ENCODE measurements at places on chromosomes 1 and 21.

DNA sequence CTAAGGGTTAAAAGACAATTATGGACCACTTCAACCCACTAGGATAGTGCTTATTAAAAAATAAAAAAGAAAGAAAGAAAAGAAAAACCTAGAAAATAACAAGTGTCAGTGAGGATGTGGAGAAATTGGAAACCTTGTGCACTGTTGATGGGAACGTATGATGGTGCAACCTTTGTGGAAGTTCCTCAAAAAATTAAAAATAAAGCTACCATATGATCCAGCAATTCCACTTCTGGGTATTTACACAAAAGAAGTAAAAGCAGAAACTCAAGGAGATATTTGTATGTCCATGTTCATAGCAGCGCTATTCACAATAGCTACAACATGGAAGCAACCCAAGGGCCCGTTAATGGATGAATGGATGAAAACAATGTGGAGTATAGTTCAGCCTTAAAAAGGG lies 115.2 kb upstream of the ATP1A1 start:
- no peak for DNase-seq

DNA sequence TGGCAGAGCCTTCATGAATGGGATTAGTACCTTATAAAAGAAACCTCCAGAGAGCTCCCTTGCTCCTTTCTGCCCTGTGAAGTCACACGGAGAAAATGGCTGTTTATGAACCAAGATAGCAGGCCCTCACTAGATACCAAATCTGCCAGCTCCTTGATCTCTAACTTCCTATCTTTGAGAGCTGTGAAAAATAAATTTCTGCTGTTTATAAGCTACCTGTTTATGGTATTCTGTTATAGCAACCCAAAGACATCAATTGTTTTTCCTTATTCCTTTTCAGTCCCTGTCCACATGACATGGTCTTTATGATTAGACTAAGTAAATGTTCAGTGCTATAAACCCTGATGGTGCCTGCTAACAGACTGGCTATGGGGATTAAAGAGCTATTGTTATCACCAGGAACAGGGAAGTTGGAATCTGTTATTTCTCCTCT lies 9.7 kb upstream of the STIL start:
- no peak for DNase-seq

DNA sequence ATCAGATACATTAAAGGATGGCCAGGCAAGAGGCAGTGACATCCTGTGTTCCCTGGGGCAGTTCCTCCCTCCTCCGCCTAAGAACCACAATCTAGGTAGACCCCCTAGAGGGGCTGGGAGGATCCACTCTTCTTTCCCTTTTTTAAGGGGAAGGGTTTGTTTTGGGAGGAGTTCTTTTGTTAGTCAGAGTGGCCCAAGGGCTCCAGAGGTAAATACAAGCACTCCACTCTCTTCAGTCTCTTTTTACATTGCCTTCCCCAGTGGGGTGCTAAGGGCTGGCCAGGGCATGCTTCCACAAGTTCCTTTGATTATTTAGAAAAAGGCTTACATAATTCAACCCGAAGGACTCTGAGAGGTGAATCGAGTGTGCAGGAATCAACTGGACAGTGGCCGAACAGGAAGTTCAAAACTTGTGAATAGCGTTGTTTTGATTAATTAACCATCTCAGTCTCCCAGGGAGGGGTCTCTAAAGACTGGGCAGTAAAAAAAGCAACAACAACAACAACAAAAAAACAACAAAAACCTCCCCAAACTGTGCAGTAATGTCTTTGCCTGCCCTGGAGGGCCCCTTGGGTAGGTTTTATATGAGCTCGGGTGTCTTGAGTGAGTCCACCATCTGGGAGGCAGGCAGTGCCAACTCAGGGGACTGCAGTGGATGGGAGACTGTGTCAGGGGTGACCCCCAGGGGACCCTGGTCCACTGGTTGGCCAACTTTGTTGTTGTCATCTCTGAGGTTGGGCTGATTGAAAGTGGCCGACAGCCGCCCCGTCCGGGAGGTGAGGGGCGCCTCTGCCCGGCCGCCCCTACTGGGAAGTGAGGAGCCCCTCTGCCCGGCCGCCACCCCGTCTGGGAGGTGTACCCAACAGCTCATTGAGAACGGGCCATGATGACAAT lies 33.2 kb upstream of the ENO1 start:
- peak; percentile 52 for DNase-seq

DNA sequence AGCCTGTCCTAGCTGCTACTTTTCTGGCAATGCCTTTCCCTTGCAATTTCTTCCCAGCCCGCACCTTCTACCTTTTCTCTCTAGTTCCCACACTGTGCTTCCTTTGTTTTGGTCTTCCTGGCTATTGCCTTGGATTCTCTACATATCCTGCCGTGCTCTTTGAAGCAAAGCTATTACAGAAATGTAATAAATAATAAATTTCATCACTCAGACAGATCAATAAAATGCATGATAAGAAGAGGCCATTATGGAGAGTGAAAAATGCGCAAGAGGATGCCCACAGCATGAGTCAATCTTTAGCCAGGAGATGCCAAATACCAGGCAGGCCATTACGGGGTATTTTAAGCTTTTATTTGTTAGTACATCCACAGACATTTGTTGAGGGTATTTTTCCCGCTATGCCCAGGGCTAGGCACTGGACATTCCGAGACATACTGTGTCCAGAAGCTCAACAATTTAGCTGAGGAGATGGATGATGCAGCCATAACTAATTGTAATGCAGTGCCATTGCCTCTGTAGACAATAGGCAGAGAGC lies 163.6 kb downstream of the ST6GALNAC3 start:
- no peak for DNase-seq

DNA sequence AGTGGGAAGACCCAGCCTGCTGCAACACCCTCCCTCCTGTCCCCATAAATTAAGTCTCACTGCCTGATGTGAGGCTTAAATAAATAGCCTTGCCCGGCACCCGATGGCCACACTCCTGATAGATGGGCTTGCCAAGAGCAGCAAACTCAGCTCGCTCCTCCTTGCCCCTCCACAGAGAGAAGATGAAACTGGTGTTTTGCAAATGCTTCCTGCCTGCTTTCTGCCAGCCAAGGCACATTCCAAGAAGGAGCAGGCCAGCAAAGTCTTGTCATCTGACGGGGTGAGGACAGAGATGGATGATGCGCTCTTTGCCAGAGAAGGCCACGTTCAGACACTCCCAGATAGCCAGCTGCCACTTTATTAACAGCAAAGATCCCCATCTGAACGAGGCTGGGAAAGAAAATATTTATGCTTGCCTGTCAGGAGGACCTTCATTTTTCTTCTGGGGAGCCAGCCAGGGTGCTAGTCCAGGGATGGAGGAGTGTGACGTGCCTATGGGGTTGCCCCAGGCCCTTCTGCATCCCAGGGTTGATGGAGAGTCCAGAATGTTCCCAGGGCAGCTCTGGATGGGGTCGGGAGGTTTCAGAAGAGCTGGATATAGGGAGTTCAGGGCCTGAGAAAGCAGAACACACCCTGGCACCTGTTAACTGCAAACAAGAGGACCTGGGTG lies 265.4 kb downstream of the FOXD2 start:
- DNase-seq: no peak

- no peak for DNase-seq
These were observed 3.5 kb downstream of the GAS5 start for GRCh38 chr1:173864179-173864867.

DNA sequence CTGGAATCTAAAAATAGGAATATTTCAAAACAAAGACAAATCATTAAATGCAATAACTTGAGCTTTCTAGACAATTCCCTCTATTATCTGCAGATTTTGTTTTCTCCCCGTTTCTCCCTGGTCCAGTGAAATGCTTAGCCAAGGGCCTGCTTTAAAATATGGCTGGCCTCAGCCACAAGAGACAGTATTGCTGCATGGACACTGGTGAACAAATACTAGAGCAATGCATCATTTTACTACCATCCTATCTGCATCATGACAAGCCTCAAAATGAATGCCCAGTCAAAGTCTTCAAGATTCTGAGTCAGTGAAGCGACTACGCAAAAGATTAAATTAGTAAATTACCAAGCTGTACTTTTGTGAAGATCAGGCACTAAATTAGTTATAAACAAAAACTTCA lies 80.5 kb downstream of the ENAH start:
- DNase-seq: no peak

GRCh38 chr1:53895421-53895820 lies 1.4 kb downstream of the DIO1 start:
- no peak for DNase-seq

DNA sequence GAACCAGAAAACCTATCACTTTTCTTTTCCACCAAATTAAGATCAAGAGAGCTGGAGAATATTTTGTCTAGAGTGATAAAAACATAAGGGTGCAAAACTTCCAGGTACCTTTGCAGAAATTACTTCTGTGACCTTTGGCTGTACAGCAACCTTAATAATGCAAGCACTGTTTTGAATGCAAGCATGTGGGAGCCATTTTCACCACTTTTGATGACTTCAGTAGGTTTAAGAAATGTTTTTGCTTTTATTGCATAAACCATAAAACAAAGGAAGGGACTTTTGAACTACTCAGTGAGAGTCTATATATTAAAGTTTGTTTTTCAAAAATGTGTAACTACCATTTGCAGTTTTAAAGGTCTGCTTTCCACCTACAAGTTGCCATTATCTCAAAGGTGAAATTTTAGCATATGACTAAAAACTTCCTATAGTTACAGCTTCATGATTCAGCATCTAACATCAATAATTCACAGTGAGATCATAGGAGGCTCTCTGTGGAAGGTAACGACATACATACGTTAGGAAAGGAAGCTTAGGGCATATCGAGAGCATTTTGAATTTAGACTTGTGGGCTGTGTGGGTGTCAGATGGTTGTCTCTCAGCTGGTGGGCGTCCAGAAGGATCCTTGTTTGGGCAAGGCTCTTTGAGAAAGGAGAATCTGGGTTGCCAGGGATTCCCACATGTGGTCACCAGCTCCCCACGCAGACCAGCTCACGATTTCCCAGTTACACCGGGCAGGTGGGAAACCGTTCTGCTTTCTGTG lies 1.1 kb upstream of the GADD45A start:
- DNase-seq: peak; percentile 20

DNA sequence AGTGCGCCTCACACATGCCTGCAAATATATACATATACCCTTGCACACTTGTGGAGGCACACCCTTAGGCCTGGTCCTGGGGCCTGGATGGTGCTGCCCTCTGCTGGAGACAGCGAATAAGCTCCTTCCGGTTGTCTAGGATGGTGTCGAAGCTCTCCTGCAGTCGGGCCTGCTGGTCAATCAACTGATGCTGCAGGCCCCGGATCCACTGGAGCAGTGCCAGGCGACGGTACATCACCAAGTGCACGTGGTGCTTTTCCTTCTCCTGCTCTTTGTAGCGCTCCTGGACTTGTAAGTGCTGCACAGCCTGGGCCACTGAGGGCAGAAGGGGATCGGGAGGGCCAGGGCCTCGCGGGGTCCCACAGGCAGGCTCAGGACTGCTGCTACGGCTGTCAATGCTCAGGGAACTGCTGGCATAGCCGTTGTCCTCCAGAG lies 3.1 kb downstream of the C1orf216 start:
- DNase-seq: peak; percentile 70

GRCh38 chr1:158830904-158831507 lies at the start of gene MNDA:
Gene MNDA (plus strand): TSS chr1:158831351. CDS start chr1:158842154, 10,803 bp downstream.
- no peak for DNase-seq

DNA sequence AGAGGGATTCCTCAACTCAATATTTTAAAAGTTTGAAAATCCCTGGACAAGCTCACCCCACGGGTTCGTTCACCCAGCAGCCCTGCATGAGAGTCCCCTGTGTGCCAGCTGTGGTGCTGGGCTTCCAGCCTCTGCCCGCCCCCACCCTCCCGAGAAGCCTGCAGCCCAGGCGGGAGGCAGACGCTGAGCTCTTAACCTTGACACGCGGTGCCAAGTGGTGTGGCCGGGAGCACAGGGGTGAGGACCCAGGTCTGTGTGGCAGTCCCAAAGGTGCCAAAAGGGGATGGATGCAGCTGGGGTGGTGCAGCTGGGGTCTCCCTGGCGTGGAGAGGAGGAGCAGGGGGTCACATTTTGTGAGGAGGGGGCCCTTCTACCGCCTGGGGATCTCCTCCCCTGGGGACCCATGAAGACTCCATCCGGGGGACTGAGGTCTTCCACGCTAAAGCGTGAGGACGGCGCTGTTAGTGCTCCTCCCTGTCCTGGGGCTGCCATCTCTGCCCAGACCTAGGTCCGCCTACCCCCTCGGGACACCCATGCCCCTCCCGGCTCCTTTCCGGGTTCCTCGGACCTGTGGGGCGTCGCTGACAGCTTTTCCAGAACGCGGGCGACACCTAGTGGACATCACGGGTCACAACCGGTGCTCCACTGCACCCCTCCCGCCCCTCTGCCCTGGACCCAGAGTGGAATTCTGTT lies 12.9 kb downstream of the PLA2G2F start:
- DNase-seq: peak; percentile 82

DNA sequence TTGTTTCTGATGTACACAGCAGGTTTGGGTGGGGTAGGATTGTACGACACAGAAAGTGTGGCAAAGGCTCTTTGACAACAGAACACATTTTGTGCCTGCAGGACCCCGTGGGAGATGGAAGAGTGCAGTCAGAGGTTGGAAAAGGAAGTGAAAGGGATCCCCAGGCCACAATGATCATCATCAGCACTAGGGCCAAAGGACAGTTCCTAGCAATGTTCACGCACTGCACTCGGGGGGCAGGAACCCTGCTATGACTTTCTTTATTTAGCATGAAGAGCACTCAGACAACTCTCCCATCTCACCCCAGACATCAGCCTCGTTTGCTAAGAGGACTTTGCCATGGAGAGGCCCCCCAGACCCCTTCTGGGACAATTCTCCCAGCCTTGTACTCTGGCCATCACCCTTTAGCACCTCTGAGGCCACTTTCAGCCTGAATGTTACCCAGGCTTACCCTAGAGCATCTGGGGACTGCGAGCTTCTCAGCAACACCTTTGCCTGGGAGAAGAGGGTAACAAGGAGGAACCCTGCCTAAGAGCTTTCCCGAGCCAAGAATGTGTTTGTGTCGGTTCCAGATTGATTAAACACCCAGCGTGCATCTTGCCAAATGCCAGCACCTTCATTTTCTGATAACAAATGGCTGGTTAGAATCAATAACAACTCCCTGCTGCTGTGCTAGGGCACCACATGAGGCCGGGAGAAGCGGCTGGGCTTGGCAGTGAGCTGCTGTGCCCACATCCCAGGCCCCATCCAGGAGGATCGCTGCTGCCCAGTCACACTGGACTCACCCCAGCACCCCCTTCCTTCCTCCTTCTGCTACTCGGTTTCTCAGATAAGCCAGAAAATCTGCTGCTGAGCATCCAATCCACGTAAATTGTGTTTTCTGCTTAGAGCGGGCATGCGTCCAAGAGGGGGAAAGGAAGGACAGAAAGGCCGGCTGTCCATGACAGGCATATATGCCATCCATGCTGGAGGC lies 633.1 kb downstream of the AJAP1 start:
- no peak for DNase-seq
